CD4-positive, alpha-beta T cell treated with Interferon alpha-2 for 1 hour (primary cell): ENCODE measurements at places on chromosomes 2 and 18.

DNA sequence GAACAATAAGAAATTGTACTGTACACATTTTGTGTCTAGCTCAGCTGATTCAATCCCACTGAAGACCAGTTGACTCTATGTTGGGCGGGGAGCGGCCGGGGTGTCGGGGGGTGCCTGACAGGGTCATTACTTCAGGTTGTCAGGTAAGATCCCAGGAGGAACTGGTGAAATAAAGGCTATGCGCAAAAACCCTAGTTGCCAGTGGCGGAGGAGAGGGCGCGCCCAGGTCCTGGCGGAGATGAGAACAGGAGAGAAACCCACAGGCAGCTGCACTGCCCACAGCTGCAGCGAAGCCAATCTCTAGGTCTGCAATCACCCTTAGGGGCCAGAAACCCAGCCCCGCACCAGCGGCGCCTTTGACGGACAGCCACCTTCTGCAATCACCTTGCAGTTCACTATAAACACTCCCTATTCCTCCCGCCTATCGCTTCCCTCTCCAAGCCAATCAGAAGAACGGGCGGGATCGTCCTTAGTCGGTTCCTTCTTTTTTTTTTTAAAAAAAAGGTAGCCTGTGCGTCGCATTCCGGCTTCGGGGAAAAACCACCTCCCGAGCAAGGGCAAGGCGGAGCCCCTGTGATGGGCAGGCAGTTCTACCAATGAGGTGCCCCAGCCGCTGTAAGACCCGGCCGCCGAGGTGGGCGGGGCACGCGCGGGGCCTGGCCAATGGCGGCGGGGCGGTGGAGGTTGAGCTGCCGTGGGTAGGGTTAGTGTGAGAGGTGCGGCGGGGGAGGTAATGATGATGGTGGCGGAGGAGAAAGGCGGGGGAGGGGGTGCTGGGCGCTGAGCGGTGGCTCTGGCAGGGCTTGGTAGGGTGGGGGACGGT lies at the start of gene EHBP1:
Gene EHBP1 (plus strand): TSS at position 707 of the 823 bp plus-strand sequence. CDS start 1,479 bp downstream, outside the sequence.
- peak; percentile 99 for DNase-seq

DNA sequence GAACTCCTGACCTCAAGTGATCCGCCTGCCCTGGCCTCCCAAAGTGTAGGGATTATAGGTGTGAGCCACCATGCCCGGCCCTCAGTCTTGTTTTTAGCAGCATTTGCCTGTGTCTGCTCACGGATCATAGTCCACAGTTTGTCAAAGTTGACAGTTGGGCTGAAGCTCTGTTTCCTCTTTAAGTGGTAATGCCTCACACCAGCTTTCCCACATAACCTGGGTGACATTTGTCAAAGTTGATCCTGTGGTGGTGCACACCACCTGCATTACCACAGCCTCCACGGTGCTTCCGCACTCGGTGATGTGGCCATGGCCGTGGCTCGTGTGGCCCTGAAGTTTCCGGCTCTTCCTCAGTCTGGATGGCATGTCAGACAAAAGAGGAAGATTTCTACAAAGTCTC lies 27.1 kb downstream of the RAB31 start:
- DNase-seq, result no peak

DNA sequence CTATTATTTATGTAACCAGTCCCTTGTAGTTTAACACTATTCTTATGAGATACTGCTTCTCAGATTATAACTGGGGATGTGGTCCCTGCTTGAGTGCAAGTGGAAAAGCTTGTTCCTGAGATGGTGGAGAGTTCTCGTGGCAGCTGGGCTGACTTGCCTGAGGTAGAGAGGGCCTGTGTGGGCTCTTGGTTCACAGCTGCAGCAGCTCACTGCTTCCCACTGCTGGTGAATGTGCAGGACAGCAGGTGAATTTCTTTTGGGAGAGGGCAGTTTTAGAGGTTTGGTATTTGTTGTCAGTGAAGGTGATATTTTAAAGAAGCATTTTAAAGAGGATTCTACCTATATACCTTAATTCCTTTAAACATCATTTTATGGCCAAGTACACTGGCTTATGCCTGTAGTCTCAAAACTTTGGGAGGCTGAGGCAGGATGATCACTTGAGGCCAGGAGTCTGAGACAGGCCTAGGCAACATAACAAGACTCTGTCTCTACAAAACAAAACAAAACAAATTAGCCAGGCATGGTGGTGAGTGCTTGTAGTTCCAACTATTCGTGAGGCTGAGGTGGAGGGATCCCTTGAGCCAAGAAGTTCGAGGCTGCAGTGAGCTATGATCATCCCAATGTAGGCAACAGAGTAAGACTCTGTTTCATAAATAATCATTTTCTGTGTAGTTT lies 94.8 kb downstream of the MTA3 start:
- peak; percentile 69 for DNase-seq

- peak; percentile 76 for DNase-seq
Measured at GRCh38 chr2:113198790-113199612, 25.2 kb downstream of the PSD4 start.

- no peak for DNase-seq
Measured at GRCh38 chr18:47370052-47370451, 118.6 kb upstream of the SKOR2 start.

- no peak for DNase-seq
Measured at GRCh38 chr18:848062-848861, 36.2 kb upstream of the YES1 start.

- DNase-seq, result no peak
Measured at GRCh38 chr18:39305766-39306165, 1740.2 kb upstream of the CELF4 start.

DNA sequence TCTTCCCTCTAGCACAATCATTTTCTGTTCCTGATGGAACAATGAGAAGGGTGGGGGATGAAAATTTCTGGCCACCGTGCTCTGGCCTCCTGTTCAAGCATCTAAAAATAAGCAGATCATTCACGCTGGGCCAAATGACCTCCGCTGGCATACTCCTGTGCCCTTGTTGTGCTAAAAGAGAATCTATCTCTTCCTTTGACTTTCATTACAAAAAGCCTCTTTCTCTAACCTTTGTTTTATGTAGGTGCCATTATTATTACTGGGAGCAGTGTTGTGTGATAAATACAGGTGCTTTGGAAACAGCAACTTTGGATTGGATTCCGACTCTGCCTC lies 44.6 kb upstream of the B3GNT2 start:
- no peak for DNase-seq

- no peak for DNase-seq
Measured at GRCh38 chr2:46518861-46519260, 39.5 kb downstream of the TMEM247 start.

DNA sequence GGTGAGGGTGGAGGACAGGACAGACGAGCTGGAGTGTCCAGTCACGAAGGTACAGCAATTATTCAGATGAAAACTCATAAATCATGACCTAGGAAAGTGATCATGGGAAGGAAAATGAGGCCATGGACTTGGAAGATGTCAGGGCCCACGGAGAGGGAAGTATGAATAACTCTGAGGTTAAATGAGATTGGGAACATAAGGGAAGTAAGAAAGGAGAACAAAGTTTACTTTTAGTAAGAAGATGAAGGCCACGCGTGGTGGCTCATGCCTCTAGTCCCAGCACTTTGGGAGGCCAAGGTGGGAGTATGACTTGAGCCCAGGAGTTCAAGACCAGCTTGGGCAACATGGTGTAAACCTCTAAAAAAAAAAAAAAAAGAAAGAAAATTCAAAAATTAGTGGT lies 56.2 kb downstream of the AQP4 start:
- DNase-seq, result no peak

DNA sequence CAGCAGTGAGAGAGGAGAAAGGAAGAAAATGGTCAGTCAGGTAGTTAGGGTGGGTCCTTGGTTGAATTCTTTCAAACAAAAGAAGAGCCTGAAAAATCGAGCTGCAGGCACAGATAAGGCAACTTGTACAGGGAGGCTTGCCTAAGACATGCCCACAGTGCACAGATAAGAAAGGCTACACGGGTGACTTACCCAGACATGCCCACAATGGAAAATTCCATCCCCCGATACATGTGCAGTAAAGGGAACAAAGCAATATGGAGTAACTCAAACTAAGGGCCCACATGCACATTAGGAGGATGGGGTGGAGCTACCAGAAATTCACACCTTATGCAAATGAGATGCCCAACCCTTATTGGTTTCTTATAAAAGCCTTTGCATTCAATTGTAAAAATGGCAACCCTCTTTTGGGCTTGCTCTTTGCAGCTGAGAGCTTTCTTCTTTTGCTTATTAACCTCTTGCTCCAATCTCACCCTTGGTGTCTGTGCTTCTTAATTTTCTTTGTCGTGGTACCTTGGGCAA lies 110.3 kb upstream of the RMP24 start:
- no peak for DNase-seq

- DNase-seq, result no peak
Measured at GRCh38 chr2:31234683-31235503, 941 bp downstream of the EHD3 start.

GRCh38 chr2:73036766-73037165 lies 34.7 kb downstream of the SFXN5 start:
- no peak for DNase-seq

GRCh38 chr18:11391661-11392060 lies 217.7 kb upstream of the SLC35G4 start:
- DNase-seq, result no peak

DNA sequence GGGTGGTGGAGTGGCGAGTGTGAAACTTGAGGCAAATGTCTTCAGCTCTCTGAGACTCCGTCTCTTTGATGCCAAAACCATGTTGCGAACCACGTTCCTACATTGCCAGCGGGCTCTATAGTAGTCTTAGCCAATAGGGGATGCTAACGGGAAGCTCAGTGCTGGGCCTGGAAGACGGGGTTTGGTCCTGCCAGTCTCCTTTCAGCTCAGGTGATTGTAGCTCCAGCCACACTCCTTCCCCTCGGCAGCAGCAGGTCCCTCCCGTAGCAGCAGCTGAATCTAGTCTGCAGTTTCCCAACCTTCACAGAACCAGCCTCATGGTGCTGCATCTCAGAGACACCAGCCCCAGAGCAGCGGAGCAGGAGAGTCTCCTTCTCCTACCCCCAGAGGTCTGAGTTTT lies 109.7 kb downstream of the TFCP2L1 start:
- no peak for DNase-seq

GRCh38 chr2:69815717-69816116 lies 13.7 kb upstream of the GMCL1 start:
- DNase-seq, result no peak

- no peak for DNase-seq
Measured at GRCh38 chr18:23127090-23127489, 8.2 kb upstream of the CABLES1 start.

- no peak for DNase-seq
Measured at GRCh38 chr2:217864963-217865772, 137.6 kb downstream of the TNS1 start.

DNA sequence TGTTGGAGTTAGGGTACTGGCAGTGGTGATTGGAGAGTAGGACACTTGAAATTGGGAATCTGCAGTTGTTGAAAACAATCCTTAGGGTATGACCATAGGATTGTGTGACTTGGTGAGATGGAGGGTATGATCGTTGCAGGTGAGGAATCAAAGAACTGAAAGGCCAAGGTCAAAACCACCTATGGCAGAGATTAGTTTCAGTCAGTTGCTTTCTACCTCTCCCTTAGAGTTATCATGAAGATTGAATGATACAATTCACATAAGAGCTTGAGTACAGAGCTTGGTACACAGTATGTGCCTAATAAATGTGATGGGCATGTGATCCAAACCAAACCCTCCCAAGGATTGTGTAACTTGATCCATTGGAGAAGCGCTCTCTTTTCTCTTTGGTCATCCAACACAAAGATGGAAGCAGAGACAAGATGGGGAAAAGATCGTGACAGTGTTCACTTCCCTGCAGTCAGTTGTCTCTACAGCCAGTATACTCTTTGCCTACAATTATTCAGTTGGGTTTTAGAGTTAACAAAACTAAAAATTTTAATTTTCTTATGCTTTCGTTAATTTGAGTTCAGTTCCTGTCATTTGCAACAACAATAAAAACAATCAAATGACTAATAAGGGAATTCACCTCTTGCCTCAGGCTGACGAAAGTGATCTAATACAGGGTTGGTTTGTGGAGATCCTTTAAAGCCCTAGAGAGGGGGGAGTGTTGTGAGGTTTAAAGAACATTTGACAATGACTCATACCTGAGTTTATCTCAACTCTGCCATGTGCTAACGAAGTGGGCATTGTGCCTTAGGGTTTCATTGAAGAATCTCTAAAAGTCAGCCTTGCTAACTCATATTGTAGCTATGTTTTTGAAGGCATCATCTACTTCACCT lies 14.8 kb upstream of the SMAD2 start:
- no peak for DNase-seq

- DNase-seq, result no peak
Measured at GRCh38 chr2:14232217-14232616, 400.3 kb upstream of the LRATD1 start.

DNA sequence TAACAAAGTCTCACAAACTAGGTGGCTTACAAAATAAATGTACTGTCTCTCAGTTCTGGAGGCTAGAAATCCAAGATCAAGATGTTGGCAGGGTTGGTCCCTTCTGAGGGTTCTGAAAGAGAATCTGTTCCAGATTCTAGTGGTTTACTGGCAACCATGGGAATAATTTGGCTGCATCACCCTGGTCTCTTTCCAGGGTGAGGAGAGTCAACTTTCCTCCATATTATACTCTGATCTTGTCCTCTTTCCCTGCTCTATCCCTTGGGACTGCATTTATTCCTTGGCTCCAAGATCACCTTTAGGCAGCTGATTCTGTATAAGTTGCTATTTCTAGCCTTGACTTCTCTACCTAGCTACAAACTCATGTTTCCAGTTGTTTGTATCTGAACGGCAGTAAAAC lies 35.2 kb downstream of the SLC40A1 start:
- no peak for DNase-seq

DNA sequence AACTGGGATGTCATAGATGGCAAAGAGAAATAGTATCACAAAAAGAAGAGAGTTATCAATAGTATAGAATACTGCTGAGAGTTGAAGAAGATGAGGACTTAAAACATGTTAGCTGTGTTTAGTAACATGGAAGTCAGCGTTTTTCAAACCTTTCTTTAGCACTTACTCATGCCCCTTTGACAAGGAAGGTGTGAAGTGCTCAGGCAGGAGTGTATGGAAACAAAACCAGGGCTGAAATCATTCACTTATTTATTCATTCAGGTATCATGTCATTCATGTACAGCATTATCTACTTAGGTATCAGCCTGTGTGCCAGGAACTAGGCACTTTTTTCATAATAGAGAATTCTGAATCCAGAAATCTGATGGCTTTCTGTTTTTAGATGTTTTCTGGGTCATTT lies 27.2 kb downstream of the CD28 start:
- no peak for DNase-seq

GRCh38 chr2:78263571-78263970 lies 741.4 kb upstream of the LRRTM4 start:
- no peak for DNase-seq

DNA sequence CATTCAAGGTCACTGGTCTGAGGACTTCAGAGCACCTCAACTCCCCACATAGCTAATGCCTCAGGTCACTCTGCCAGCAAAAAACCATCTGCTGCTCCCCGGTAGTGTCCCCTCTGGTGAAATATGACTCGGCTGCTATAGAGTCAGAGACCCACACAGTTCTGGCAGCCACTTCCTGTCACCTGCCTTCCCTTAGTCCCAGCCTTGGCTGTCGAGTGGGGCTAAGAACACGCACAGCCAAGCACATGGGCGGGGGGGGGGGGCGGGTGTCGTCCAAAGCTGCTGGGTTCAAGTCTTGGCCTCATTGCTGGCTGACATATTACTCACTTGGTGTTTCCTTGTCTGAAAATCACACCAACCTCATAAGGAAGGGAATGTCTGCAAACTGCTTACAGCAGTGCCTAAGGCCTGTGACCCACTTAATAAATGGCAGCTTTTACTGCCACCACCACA lies 37.5 kb downstream of the POLR1A start:
- DNase-seq, result peak; percentile 55
